ENCODE measurements at places on chromosomes 3 and 15.

- no peak for DNase-seq
Observed at GRCh38 chr3:111033470-111034050, 38.1 kb upstream of the NECTIN3 start.

DNA sequence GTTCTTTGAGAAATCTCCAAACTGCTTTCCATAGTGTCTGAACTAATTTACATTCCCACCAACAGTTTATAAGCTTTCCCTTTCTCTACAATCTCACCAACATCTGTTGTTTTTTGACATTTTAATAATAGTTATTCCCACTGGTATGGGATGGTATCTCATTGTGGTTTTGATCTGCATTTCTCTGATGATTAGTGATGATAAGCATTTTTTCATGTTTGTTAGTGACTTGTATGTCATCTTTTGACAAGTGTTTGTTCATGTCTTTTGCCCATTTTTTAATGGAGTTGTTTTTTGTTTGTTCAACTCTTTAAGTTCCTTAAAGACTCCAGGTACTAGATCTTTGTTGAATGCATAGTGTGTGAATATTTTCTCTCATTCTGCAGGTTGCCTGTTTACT is 116.6 kb upstream of the TSC22D2 start:
- no peak for DNase-seq

DNA sequence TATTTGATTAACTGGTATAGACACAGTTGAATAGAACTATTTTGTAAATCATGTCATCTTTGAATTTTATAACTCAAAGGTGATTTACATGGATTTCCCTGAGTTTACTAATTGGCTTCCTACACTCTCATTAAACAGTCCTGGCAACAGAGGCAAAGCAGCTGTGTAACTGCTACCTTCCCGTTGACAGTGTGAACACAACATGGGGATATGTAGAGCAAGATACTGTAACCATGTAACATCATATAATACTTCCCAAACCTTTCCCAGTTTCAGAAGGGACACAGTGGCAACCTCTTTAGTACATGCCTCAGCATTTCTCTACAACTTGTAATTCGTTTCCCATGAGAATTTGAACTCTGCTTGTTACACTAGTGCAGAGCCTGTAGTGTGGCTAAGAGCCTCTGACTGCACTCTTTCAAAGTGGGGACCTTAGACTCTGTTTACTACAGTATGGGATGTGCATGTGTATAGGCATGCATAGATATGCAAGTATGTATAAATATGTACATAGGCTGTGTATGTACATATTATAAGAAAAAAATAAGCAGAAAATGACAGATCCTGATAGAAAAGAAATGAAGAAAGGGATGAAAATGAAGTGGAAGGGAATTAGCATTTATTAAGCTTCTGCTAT is 299.3 kb downstream of the SLC9A9 start:
- DNase-seq: no peak

DNA sequence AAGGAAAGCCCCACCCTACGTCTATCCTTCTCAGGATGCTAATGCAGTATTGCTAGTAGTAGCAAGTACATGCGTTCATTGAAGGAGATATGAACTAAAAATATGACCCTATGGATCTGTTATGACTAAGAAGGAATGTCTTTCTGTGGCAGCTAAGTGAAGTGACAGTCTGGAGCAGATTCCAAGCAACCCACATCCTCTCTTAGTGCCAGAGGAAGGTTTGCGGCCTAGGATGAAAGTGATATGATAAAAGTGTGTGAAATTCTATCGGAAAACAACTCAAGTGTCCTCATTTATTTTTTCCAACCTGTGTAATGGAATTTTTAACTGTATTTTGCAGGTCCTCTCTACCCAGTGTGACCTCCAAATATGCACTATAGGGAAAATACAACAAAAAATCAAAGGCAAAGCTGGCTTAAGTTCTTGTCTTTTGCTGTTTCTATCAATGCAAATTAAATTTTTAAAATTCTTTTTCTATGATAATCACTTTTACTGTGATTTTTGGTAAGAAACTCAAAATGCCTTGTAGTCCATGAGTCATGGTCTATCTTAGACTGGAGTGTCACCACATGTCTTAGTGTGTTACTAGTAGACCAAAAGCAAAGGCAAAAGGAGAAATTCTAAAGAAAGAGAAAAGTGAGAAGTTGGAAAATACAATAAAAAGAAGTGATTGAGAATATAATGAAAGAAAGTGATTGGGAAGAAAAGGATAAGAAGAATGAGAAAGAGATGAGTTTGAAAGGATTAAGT is 161.2 kb upstream of the TMCO5A start:
- DNase-seq: no peak

GRCh38 chr15:97976766-97977503 is 16.4 kb downstream of the ARRDC4 start:
- no peak for DNase-seq

DNA sequence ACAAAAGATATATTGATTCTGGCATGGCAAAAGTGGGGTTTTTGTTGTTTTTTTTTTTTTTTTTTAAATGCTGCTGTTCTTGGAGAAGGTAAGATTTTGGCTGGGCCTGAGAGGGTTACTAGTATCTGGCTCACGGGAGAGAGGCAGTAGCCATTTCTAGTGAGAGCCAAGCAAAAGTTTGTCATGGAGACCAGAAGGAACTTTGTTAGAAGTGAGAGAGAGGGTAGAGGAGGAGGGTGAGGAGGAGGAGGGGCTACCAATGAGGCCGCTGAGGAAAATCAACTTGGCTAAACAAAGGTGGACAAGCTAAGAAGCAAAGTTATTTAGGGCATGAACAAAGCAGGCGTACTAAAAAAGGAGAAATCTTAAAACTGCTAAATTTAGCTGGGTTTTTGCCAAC is 48.9 kb upstream of the STRIT1 start:
- DNase-seq: no peak
